NCI-H2081 treated with DMSO at 0.1 percent for 48 hours (cell line): ENCODE measurements at places on chromosomes 13 and 19.

DNA sequence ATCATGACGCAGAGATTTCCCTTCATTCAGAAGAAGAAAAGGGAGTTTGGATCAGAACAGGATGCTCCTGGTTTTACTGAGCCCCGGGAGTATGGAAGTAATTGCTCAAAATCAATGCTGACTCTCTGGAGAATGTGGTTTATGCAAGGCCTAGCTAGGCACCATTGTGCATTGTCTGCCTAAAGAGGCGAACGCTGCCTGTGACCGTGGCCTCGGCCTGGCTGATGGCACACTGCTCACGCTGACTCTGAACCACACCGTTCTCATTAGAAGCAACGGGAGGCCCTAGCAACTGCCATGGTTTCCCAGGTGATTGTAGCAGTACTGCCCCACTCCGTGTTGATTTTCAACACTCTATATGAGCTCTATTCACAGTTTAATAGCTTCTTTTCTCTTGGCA is 41.7 kb upstream of the UBL3 start:
- DNase-seq = peak; percentile 61

- DNase-seq = no peak
These were observed 160.6 kb downstream of the TUBA3C start for GRCh38 chr13:19020988-19021387.

DNA sequence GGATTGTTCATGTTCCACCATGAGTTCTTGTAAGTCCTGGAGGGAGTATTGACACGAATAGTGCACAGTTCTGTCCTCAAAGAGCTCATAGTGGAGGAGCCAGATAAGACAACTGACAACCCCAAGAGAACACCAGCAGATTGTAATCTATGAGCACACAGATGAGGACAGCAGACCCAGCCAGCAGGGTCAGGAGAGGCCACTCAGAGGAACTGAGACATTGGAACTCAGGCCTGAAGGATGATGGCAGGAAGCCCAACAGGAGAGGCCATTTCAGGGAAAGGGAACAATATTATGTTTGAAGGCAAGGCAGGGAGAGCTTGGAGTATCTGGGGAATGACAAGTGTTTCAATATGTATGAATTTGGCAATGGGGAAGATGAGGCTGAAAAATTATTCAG is 63.7 kb upstream of the IPO5 start:
- no peak for DNase-seq

- no peak for DNase-seq
These were observed 20.3 kb downstream of the RFX1 start for GRCh38 chr19:13985771-13986347.

DNA sequence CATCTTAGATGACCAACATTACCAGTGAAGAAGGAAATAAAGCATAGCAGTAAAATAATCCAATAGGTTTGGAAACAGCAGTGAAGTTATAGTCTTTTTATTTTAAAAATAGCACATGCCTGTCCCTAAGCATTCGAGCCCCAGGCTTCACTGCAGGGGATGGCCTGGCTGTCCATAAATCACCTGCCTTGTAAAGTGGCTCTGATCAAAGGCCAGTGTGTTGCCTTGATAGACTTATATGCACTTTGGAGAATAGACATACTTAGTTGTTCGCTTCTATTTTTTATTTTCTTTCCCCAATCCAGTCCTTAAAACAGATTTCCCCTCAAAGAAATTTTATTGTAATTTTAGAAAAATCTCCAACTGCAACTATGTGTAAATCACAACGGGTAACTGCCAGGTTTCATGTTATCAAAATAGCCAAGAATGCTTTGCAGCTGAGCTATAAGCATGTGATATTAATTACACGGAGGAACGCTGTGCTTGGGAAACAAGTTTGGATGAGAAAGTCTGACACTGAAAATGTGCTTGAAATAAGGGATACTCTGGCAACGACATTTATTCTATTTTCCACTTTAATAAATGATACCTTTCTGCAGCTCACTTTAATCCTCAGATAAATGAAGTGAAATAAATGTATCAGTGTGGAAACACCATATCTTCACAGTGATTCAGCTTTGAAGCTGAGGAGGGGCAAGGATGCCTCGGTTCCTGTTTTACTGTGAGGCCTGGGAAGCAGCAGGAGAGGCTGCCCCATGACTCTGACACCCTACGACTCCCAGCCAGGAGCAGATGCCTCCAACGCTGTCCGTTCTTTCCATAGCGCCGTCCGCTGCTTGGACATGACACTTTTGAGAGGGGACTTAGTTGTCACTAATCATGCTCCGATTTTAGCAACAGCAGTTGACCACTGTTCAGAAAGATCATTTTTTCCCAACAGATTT is 5.5 kb upstream of the METTL21C start:
- no peak for DNase-seq

DNA sequence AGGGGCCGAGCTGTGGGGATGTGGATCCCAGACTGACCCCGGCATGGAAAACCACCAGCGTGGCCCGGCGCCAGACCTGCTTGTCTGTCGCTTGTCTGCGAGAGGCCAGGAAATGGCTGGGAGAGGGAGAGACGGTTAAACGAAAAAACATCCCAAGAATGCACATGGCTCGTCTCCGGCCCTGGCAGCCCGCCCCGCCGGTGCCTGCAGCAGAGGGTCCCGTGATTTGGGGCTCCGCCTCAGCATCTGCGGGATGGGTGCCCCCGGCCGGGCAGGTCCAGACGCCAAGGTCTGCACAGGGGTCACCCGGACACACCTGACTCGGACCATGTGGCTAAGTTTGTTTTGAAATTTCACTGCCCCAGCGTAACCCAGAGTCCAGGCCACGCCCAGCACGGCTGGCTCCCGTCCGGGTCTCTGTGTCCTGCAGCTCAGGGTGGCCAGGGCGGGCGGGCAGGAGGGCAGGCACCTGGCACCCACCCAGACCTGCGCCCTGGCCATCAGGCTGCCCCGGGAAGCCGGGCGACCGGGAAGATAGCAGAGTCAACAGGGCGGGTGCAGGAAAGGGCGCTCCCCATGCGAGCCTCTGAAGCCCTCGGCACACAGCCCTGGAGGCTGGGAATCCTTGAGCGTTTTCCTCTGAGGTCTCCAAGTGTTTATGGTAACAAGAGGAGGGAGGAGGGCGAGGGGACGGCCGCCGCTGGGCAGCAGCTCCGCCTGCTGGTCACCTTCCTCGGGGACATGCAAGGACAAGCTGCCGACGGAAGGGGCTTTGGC is 103.2 kb downstream of the GADD45B start:
- no peak for DNase-seq

DNA sequence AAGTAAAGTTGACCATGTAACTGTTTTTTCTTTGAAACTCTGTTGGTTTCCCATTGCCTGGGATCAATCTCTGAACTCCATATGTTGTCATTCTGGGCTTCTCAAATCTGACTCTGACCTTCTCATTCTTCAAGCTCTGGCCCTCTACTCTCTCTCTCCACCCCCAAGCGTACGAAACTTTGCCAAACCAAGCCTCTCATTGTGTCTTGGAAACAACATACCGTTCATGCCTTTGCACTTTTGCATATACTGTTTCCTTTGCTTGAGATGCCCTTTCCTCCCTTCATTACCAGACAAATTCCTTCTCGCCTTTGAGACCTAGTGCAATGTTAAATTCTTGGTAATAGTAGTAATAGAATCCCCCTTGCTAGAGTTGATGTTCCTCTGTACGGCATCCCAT is 113.7 kb downstream of the OLFM4 start:
- DNase-seq = no peak

DNA sequence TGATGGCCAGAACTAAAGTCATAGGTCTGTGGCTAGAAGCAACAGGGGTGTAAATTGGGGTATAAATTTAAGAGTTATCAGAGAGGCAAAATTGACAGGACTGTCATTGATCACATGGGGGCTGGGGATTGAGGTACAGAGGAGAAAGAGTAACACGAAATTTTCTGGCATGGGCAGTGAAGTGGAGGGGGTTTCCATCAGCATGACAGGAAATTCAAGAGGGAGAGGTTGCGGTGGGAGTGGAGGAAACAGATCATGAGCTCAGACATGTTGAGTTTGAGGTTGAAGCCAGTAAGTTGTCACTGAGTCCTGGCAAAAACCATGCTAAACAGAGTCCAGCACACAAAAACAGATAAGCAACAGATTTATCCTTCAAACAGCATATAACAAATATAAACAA is 192.1 kb upstream of the TSC22D1 start:
- DNase-seq = no peak

DNA sequence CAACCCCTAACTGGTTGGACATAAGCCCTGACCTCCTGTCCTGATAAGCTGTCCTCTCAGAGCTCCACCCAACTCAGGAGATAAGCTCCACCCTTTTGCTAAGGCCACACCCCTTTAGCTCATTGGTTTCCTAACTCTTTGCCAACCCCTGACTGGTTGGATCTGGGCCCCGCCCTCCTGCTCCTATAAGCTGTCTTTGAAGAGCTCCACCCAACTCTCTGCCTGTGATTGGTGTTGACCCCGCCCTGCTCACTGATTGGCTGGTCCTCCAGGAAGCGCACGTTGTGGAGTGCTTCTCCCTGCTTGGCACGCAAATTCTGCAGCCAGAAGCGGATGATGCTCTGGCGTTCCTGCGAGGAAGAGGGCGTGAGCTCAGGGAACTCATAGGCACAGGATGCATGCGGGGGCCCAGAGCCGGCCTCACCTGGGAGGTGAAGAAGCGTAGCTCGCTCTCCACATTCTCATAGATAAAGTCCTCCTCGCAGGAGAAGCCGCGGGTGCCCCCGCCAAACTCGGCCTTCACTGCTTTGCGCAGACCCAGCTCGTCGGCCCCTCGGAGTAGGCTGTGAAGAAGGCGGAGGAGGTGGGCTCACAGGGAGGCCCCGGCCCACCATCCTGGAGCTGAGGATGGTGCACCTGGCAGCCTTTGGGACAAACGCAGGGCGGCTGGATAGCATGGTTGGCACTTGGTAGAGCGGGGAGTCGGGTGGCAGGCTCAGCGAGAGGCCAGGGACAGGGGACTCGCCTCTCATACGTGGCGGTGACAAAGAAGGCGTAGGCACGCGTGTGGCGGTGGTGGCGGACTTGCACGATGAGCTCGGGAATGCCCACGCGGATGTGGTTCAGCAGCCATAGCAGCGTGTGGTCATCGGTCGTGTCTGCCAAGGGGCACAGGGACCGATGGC is 1.7 kb downstream of the ANO8 start:
- DNase-seq = no peak

DNA sequence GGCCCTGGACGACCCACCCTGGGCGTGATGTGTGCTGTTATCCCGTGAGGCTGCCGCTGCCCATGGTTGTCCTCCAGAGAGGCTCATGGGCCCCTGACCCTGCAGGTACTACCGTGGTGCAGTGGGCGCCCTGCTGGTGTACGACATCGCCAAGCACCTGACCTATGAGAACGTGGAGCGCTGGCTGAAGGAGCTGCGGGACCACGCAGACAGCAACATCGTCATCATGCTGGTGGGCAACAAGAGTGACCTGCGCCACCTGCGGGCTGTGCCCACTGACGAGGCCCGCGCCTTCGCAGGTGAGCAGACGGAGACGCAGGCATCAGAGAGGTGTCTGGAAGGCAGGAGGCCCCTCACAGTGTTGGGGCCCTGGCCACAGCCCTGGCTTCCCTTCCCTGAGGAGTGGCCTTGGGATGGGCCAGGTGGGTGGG is 11.1 kb upstream of the MARCHF2 start:
- DNase-seq = no peak

DNA sequence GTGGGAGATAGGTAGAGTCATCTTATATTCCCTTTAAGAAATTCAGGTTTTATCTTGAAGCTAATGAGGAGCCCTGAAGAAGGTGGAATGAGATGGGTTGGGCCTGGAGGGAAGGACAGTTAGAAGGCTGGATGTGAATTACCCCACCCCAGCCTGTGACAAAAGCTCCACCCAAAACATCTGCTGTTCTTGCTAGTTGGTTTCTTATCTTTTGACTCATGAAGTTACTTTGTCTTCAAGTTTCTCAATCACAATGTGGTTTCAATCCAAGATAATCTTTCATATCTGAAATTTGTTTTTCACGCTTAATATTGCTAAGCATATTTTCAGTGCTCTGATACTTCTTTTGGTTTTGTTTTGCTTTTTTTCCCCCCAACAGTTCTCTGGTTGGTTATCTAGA is 38.3 kb upstream of the HMGB1 start:
- no peak for DNase-seq

DNA sequence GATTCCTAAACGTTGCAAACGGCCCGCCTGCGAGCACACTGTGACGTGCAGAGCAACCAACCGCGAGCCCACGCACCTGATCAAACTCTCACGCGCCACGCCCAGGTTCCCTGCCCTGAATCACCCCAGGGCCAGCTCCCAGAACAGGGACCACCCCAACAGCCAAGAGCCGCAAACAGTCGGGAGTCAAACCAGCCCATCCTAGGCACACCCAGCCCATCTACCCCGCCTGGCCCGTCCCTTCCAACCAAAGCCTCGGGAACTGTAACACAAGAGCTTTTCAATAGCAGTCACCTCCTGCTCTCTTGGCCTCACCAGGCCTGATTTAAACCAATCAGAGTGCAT is 8.9 kb downstream of the PIP5K1C start:
- no peak for DNase-seq

- DNase-seq = no peak
These were observed 45.4 kb upstream of the GPR183 start for GRCh38 chr13:99352351-99353245.

- peak; percentile 42 for DNase-seq
These were observed 391.3 kb downstream of the EFNB2 start for GRCh38 chr13:106143930-106144709.

DNA sequence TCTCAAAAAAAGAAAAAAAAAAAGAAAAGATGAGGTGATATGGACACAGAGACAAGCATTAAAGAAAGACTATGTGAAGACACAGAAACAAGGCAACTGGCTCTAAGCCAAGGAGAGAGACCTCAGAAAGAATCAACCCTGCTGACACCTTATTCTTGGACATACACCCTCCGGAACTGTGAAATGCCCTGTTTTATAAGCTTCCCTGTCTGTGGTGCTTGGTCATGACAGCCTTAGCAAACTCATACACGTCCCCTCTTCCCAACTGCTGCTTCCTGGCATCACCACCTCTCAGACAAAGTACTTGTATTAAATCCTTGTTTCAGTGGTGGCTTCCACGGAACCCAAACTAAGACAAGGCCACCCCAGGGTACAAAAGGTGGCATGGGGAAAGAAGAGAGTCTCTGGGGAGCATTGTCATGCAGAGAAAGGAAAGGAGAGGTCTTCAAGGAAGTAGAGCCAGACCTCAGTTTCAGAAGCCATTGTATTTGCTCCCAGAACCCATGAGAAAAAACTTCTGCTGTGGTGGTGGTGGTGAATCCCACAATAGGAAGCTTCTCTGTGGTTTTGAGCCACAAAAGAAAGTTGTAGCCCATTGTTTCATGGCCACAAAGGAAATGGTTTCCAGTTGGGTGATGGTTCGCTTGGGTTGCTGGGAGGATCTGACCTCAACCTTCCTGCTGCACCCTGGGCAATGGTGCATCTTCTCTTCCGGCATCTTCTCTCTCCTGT is 16.3 kb upstream of the TSPAN16 start:
- DNase-seq = no peak

DNA sequence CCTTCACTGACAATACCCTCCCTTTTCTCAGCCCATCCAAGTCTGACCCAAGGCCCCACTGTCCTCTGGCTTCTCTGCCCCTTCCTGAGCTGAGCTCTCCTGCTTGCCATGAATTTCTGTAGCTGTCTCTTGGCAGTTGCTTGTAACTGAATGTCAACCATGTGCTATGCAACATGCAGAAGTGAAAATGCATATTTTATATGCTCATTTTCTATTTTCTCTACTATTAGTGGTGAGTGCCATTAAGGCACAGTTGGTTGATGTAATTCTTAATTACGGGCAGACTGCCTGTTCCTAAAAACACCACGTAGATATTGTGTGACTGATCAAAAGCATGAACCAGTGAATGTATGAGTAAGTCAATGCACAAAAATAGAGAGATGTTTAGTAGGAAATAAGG is 29.6 kb downstream of the TNFSF11 start:
- DNase-seq = no peak

GRCh38 chr13:20940083-20940482 is 37.5 kb upstream of the XPO4 start:
- DNase-seq = no peak
